CD4-positive, alpha-beta T cell treated with Interferon alpha-2 for 1 hour (primary cell): ENCODE measurements at places on chromosomes 5 and 9.

DNA sequence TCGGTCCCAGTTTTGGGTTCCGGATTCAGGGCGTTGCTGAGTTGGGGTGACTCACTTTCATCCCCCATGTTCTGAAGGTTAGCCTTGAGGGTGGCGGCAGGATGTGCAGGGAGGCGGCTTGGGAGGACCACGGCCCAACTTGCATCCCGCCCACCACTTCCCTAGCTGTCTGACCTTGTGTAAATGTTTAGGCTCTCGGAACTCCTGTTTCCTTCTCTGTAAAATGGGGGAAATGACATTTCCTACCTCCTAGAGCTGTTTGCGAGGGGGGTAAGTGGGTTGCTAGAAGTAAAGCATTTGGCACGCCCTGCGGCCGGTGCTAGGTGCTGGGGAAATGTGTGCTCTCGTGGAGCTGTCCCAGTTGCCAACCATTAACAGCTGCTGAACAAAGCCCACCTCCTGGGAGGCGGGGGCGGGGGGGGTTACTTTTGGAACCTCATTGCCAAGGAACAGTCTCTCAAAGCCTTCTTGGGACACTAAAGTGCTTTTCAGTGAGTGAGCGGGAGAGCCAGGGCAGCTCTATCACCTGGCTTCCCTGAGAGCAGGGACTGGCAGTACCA, 27.5 kb downstream of the PTGES2 start:
- no peak for DNase-seq

GRCh38 chr5:119860463-119860862, 231.1 kb downstream of the FAM170A start:
- DNase-seq: no peak

DNA sequence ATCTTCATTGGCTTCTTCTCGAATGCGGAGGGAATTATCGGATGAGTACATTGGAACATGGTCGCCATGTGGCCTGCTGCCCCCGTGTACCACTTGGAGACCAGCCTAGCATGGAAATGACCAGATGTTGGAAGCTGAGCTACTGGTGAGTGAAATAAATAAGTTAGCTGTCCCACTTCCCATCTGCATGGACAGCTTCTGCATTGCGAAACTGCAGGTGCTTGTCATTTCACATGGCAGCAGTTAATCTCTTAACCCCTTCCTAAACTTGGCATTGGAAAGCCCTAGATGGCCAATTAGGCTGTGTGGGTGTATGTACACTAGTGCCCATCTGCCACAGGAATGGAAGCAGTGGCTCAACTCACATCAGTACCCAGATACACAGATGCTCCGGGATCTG, 246.6 kb upstream of the IL12B start:
- DNase-seq: no peak

DNA sequence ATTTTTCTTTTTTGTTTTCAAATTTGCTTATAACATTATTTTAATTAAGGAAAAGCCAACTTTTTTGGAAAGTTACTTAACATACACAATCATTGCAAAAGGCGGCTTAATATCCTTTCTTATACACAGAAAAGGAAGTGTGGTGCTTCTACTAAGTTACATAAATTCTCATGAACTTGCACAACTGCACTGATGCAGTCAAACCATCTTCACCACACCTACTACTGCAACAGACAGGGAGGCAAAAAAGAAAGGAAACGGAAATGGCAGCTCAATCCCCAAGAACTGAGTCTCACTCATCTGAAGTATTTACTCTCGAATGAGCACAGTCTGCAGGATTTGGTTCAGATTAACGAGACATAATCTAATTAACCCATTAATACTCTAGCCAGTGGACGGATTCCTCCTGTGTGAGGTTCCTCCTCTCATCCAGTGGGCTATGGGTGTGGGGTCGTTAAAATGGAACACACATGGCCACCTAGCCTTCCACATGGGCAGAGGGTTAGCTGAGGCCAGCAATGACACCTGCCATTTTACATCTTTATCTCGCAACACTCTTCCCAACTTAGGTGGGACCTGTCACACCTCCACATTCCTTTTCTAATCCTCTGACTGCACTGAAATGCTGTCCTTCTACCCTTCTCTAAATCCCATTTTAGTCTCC, 30.0 kb downstream of the GOLM1 start:
- no peak for DNase-seq

DNA sequence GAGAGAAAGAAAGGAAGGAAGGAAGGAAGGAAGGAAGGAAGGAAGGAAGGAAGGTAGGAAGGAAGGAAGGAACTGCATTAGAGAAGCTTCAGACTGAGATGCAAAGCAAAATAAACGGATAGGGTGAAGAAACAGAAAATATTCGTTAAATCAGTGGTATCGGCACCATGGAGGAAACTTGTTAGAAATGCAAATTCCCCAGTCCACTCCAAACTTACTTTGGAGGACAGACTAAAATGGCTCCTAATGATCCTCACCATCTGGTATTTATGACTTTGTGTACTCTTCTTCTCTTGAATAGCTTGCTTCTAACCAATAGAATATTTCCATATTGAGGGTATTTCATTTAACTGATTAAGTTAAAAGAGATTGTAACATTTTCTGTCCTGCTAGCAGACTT, 87.9 kb upstream of the GCNT4 start:
- no peak for DNase-seq

GRCh38 chr5:163089926-163090325, 347.5 kb upstream of the CCNG1 start:
- DNase-seq: no peak

GRCh38 chr5:113050721-113051382, 74.3 kb downstream of the DCP2 start:
- DNase-seq: peak; percentile 10
